ENCODE measurements at places on chromosomes 3 and 15.

DNA sequence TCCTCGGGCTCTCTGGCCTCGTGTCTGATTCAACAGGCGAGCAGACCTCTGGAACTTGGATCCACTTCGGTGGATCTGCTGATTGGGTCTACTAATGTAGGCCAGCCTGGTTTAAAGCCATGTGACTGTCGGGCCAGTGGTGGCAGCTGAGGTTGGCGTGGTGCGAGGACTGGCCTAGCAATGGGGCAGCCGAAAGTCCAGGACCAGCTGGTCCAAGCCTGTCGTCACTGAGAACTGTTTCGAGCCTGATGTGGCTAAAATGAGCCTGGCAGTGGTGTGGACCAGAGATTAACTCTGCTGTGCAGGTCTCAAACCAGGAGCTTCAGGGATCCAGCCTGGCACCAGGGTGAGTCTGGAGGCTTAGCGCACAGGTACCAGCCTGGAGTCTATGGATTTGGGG lies 56.4 kb upstream of the ROBO1 start:
- no peaks in the 10 kb centered on the region for H3K27me3 ChIP-seq
- H3K4me1 ChIP-seq, result no peaks in the 10 kb centered on the region
- no peak overlapping the region for H3K27ac ChIP-seq
- no peak overlapping the region for H3K4me3 ChIP-seq

DNA sequence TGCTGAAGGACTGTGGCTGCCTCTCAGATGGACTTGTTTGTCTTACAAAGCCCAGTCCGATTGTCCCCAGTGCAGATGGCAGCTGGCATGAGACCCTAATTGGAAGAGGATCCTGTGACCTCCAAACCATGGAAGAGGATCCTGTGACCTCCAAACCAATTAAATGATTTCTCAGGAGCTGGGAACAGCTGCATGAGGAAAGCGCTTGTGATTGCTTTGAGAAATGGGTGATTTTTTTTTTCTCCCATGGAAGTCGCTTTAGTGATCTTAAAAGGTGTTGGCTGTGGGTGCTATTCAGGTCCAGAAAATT lies 68.4 kb upstream of the LARS2 start:
- H3K27ac ChIP-seq, result no peak overlapping the region
- peaks cover 16% of the 10 kb centered on the region for H3K4me1 ChIP-seq
- no peaks in the 10 kb centered on the region for H3K27me3 ChIP-seq
- no peaks in the 10 kb centered on the region for H3K36me3 ChIP-seq

GRCh38 chr15:93771196-93772030 lies 459.9 kb upstream of the MCTP2 start:
- peaks cover 6% of the 10 kb centered on the region for H3K4me1 ChIP-seq
- no peak overlapping the region for H3K27ac ChIP-seq

- no peak overlapping the region for H3K27ac ChIP-seq
- peaks cover 73% of the 10 kb centered on the region for H3K4me1 ChIP-seq
- DNase-seq, result no peak
- no peaks in the 10 kb centered on the region for H3K27me3 ChIP-seq
Observed at GRCh38 chr3:193812791-193813500, 219.9 kb downstream of the OPA1 start.

DNA sequence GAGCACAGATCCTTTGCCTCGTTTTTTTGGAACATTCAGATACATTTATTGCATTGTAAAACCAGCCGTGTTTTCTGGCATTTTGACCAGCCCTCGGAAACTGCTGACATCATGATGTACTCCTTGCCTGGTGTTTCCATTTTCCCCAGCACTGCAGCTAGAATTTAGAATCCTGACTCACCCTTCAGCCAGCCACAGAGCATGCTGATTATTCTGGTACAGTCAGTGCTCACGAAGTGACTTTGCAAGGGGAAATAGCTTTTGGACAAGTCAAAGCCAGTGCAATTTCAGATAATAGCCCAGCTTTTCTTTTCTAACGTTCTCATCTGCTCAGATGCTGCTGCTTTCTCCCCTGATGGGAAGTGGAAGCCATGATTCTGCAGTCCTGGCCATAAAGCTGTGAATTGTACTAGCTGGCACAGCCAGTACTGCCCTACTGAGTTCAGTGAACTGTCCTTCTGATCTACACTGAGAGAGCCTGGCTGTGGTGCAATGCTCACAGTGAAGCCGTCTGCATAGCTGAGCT lies 12.1 kb upstream of the CNBP start:
- H3K4me1 ChIP-seq, result no peaks in the 10 kb centered on the region
- H3K27me3 ChIP-seq, result no peaks in the 10 kb centered on the region

DNA sequence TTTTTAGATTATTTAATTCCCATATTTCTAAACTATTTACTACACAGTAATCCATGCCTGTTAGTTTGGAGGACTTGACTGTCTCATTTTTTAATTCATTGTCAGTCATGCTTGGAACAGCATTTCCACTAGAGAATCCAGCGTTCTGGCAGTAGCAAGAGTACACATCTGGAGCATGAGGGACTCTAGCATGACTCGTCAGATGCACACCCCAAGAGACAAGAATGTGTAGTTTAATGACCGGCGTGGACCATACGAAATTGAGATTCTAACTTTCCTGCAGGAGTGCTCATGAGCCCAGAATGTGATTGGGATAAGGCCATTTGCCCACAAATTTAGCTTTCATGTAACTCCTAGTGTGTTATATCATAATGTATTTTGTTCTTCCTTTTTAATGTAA lies 48.9 kb downstream of the ASB7 start:
- no peaks in the 10 kb centered on the region for H3K36me3 ChIP-seq
- no peak overlapping the region for H3K4me3 ChIP-seq
- no peaks in the 10 kb centered on the region for H3K27me3 ChIP-seq

All from neural progenitor cell (in vitro differentiated cells).